ENCODE measurements at places on chromosomes 16 and 17.
A peak's percentile ranks its signal among the peaks of the same experiment; 100 is the strongest.

- peak; percentile 97 for DNase-seq
Observed at GRCh38 chr17:2090804-2091534, 36.1 kb downstream of the HIC1 start.

DNA sequence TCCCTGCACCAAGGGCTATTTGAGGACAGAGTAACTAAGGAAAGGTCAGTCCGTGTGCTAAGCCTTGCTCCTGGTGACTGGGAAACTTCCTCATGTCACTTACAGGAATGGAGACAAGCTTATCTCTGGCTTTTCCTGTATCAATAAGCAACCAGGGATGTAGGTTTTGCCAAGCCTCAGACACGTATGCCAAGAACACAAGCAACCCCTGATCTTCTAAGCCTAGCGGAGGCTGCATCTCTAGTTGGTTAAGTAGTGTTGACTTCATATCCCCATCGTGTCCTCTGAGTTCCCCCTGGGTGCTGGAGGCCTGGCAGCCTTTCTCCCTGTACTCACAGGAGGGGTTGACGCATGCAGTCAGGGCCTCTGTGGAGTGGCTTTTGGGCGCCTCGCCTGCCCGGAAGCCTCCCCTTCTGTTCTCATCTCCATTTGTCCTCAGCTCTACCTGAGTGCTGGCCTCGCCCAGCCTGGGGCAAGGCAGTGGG lies 1.4 kb upstream of the C1QTNF1 start:
- no peak for DNase-seq

DNA sequence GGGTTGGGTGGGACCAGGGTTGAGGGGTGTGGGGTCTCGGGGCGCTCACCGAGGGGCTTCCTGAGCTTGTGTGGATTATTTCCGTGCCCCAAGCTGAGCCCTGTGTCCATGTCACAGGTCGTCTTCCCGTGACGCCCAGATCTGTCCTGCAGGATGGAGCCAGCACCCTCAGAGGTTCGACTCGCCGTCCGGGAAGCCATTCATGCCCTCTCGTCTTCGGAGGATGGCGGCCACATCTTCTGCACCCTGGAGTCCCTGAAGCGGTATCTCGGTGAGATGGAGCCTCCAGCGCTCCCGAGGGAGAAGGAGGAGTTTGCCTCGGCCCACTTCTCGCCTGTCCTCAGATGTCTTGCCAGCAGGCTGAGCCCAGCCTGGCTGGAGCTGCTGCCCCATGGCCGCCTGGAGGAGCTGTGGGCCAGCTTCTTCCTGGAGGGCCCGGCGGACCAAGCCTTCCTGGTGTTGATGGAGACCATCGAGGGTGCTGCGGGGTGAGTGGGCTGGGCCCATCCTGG lies 1.0 kb downstream of the TELO2 start:
- DNase-seq: peak; percentile 80

- DNase-seq: peak; percentile 57
Observed at GRCh38 chr17:1491443-1492248, 840 bp downstream of the MYO1C start.

GRCh38 chr17:76732734-76733617 lies 4.2 kb downstream of the SRSF2 start:
- no peak for DNase-seq

- no peak for DNase-seq
Observed at GRCh38 chr16:49377196-49377755, 3.7 kb downstream of the C16orf78 start.

DNA sequence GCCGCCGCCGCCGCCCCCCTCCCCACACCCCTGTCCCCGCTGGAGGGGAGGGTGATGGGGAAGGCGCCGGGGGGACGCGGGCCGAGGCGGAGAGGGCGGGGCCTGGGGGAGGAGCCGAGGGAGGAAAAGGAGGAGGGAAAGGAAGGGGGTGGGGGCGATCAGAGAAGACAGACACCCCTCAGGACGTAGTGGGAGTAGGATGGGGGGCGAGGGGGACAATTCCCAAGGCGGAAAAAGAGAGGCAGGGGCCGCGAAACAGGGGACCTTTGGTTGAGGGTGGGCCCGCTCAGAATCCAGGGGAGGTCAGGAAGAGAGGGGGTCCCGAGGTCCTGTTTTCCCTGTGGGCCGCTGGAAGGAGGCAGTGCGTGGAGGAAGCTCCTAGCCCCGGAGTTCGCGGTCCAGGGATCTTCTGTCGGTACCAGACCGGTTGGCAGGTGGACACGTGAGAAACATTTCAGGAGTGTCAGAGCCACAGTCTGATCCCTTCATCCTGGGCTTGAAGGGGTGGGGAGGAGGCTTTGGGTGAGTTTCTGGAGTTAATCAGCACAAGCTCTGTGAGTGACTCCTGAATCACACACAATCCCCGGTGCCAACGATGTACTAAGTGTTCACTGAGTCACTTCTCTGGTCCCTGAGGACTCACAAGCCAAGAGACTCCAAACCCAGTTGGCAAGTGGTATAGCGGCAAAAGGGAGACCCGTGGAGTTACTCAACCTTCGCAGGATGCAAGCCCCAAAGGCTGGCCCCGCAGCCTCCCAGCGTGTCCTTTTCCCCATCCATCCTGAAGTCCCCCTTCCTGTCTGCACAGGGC lies at the start of gene XYLT1:
Gene XYLT1 (minus strand): TSS at position 53 of the 811 bp plus-strand sequence. CDS start 164 bp downstream, outside the sequence.
- no peak for DNase-seq

GRCh38 chr16:1545044-1546040 lies 11.9 kb downstream of the TMEM204 start:
- peak; percentile 57 for DNase-seq

DNA sequence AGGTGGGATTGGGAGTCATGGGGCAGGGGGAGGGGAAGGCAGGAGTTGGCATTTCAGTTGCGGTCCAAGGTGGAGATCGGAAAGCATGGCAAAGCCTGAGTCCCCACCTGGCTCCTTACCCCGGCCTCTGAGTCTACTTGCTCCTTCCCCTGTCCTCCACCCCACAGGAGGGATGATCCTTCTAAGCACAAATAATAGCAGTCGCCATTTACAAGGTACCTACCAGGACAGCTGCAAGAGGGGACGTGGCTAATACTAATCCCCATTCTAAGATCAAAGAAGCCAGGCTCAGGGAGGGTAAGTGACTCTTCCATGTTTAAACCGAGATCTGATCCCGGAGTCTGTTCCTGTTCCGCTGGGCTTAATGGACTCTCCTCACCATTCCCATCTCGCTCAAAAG lies 396.3 kb downstream of the SLC39A11 start:
- DNase-seq: no peak

DNA sequence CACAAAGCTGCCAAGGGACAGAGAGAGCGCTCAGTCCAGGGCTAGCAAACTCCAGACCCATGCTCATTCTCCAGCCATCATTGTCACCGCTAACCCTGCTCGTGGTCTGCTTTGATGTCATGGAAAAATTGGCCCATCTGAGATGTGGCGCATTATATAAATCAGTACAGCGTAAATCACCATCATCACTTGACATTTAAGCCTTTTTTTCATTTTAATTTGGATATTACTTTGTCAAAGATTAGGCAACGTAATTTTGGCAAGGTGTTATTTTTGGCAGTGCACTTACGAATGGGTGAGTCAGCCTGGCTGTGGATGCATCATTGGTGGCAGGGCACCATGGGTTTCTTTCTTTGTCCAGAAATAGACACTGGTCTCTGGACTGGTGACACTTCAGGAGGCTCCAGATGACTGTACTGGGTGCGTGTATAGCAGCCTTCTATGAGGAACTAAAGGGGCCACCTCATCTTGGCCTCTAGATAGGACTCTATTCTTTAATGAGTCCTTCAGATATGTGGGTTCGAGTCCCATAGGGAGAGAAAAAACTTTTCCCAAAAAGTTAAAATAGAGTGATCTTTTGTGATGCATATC lies 166.3 kb downstream of the MSI2 start:
- peak; percentile 46 for DNase-seq

- no peak for DNase-seq
Observed at GRCh38 chr16:60945225-60945624, 1091.0 kb downstream of the CDH8 start.

GRCh38 chr17:34135841-34136240 lies 119.2 kb upstream of the CCL2 start:
- DNase-seq: no peak

GRCh38 chr17:67619555-67619954 lies 98.2 kb upstream of the NOL11 start:
- no peak for DNase-seq

GRCh38 chr17:8488901-8489300 lies 53.2 kb downstream of the NDEL1 start:
- DNase-seq: peak; percentile 93

- no peak for DNase-seq
Observed at GRCh38 chr16:49599704-49600103, 226.1 kb downstream of the C16orf78 start.

DNA sequence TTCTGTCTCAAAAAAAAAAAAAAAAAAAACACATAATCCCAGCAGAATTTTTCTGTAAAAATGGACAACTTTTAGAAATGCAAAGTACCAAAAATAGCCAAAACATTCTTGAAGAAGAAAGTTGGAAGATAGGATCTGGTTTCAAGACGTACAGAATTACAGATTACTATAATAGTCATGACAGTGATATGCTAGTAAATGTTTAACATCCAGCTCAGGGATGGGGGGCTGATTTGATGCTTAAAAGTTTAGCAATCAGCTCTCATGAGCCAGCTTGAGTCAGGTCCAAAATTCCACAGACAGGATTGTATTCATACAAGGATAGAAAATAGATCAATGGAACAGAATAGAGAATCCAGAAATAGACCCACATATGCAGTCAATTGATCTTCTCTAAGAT lies 100.5 kb downstream of the CYB561 start:
- DNase-seq: no peak

DNA sequence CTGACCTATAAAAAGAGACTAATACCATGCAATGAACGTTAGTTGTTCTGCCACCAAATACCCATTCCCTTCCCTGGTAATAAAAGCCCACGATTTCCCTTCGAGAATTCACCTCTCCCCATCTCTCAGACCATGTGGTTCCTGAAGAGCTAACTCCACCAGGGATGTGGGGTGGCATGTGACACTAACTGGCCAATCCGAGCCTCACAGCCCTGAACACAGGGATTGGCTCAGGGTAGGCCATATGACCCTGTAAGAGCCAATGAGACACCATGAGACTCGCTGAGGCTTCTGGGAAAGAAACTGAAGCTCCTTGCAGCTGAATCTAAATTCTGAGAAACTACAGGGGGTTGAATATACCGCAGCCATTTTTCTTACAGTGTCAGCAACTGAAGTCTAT lies 21.1 kb downstream of the HELZ start:
- no peak for DNase-seq

DNA sequence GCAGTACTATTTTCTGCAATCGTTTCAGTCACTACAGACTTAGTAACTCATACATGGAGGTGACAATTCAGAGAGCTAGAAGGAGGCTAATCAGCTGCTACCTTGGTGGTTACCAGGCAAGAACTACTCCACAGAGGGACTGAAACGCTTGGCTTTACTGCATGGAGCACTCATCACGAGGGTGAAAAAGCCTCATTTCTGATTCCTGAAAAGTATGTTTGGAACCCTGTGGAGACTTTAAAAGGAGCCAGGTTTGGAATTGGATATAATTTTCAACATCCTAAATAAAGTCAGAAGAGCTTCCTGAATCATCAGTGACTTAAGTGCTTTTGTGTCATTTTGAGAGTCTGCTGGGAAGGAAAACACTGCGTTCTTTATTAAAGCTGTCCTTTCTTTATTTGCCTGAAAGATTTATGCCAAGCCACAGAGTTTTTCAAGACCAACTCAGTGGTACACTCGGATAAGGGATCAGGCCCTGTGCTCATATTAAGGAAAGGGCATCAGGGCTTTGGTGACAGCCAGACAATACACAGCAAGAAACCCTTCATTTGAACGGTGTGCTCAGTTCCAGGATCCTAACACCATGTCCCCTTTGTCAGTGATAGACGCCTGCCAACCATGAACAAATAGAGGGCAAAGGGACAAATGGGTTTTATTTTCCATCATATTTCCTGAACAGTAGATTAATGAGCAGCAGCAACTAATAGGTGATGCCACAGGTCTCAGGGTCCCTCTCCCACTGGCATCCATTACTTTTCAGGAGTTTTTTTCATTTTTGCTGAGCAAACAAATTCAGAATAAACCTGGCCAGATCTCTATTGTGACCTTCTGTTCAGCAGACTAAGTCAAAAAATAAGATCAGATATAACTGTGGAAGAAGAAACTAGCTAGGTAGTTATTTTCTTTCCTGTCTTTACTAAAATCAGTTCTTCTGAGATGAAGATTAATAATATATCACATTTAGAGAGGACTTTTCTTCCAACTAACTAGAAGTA lies 80.5 kb upstream of the CLEC18B start:
- DNase-seq: no peak

DNA sequence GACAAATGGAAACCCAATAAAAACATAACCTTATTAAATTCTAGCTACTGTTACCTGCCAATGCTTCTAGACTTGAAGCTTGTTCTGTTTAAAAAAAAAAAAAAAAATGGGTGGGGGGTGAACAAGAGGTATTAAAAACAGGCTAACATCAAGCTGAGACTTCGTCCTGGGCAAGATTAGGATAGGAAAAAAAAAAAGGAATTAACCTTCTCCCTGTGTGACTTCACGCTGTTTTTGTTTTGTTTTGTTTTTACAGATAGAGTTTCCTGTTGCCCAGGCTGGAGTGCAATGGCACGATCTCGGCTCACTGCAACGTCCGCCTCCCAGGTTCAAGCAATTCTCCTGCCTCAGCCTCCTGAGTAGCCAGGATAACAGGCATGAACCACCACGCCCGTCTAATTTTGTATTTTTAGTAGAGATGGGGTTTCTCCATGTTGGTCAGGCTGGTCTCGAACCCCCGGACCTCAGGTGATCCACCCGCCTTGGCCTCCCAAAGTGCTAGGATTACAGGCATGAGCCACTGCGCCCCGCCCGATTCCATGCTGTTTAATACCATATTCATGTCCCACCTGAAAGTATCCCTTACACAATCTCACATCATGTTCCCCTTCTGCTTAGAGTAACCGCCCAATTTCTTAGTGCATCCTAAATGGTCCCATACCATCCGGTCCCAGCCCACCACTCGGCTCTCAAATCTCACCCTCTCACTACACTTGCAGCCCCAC lies 2.2 kb downstream of the USP31 start:
- no peak for DNase-seq

GRCh38 chr17:8382052-8382879 lies 727 bp downstream of the RPL26 start:
- DNase-seq: no peak

DNA sequence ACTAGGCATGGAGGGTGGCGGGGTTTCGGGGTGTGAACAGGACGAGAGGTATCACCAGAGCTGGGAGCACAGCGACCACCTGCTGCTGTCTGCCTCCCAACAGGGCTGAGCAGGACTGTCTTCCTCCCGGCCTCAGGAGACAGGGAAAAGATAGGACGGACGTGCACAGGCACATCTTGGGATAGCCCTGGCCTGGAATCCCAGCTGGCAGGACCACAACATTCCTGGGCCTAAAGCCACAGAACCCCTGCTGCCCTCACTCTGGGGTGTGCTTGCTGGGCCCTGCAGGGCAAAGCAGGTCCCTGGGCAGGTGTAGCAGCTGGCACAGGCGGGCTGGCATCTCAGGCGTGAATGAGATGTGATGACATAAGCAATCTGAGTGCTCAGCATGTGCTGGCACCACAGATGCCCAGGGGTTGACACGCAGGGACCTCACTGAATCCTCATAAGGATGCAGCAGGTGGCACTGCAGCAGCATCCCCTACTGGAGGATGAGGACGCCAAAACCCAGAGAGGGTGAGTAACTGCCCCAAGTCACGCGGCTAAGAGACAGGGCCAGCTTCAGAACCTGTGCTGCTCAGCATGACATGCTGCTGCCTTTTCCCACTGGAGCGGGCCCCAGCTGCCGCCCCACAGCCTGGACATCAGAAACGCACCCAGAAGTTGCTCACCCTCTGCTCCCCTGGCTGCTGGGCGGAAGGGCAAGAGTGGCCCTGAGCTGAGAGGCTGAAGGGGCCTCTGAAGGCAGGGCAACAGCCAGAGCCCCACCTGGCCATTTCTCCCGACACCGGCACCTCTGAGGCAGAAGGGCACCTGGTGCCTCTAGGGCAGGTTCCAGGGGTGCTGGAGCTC lies 7.1 kb downstream of the CORO7 start:
- peak; percentile 28 for DNase-seq

GRCh38 chr16:15598648-15599190 lies 44.2 kb downstream of the MARF1 start:
- no peak for DNase-seq
